ENCODE measurements at places on chromosomes 6 and 20.

GRCh38 chr6:83193747-83194566 is 800 bp downstream of the RWDD2A start:
- peak; percentile 21 for DNase-seq

DNA sequence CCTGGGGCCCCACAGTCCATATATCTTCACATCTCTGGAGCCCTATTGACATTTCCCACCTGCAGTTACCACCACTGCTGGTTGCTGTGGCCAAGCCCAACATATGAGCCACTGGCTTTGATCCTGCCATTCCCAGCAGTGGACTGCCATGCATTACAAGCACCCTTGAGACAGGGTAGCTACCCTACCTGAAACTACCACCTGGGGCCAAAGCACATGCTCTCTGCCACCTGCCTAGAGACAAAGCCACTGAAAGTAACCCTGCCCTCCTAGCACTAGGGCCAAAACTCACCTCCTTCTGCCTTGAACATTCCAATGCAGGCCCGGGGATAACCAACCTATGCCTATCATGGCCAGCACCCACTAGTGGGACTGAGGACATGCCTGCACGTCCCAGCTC is 255.5 kb upstream of the KHDRBS2 start:
- no peak for DNase-seq

- DNase-seq = peak; percentile 86
Measured at GRCh38 chr6:33768644-33769120, 20.2 kb downstream of the LEMD2 start.

DNA sequence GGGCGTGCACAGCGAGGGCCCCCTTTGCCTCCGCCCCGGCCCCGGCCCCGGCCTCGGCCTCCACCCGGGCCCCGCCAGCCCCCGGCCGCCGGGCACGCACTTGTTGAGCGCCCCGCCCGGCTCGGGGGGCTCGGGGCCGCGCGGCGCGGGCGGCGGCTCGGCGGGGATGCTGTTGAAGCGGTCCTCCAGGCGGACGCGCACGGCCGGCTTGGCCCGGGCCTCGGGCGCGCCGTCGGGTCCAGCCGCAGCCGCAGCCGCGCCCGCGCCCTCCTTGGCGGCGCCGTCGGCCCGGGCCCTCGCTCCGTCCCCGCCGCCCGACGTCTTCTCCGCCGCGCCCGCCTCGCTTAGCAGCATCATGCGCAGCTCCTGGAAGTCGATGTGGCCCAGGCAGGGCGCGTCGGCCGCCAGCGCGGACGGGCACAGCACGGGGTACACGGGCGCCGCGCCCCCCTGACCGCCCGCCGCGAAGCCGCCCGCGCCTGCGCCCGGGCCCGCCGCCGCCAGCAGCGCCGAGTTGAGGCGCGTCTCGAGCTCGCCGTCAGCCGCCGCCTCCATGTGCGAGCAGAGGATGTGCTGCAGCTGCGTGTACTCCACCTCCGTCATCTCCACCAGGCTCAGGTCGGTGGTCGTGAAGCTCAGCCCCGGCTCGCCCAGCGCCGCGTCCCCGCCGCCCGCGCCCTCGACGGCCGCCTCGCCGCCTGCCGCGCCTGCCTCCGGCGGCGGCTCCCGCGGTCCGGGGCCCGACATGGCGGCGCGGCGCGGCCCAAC is 514 bp downstream of the TCFL5 start:
- no peak for DNase-seq

DNA sequence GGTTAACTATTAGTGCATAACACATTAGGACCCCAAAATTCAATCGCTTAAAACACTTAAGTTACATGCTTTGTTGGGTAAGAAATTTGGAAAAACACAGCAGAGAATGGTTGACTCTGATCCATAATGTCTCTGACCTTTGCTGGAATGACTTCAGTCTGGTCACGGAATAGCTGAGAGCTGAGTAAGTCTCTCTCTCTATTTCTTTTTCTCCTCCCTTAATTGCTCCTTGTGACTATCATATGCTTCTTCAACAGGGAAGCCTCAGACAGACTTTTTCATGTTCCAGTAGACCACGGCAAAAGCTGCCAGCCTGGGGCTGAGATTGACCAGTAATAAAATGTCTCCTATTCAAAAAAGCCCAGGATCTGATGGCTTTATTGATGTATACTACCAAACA is 4.8 kb downstream of the OR12D1 start:
- no peak for DNase-seq

DNA sequence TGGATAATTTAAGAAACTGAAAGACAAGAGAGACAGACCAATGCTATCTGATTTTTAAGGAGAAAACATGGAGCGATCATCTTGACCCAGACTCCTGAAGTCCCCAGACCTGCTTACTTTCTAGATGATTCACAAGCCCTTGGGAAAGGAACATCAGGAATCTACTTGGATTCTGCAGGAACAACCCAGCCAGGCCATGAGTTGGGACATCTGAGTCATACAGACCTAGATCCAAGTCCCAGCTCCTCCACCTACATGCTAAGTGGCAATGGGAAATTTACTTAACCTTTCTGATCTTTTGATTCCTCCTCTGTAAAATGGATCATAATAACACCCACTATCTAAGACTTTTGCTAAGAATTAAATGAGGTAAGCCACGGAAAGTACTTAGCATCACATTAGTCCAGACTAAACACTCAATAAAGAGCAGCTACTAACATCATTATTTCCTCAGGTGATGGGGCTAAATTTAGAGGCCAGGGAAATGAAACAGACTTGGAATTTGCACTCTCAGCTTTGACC is 61.0 kb upstream of the MAFB start:
- DNase-seq = peak; percentile 15

DNA sequence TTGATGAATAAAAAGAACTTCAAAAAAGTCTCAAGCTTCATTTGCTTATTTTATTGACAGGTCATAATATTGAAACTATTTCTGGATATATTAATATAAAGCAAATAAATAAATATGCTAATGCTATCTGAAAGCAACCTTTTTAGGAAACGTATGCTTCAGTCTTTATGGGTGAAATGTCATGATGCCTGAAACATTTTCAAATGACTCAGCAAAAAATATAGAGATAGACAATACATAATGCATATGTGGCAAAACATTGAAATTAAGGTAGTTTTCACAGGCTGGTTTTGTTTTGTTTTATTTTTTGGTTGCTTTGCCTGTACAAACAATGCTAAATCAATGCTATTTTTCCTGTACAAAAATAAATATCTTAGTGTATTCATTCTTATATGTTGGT is 194.4 kb upstream of the PLCB4 start:
- DNase-seq = no peak

- no peak for DNase-seq
Measured at GRCh38 chr6:170179616-170180324, 111.1 kb downstream of the DLL1 start.

DNA sequence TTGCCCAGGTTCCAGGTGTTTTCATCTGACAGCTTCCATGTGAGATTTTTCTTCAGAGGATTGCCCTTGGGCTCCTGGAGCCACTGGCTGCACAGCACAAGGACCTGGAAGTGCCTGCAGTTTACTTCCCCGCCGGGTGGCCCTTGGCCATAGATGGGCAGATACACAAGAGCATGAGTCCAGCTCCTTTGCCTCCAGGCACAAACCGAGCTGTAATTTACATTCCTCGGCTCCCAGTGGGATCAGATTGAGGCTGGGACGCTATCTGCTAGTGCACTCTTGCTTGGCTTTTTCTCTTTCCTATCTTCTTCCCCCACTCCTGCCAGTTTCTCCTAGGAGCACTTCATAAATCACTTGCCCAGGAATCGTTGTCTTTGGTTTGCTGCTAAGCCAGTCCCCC is 85.4 kb upstream of the RALY start:
- peak; percentile 50 for DNase-seq

DNA sequence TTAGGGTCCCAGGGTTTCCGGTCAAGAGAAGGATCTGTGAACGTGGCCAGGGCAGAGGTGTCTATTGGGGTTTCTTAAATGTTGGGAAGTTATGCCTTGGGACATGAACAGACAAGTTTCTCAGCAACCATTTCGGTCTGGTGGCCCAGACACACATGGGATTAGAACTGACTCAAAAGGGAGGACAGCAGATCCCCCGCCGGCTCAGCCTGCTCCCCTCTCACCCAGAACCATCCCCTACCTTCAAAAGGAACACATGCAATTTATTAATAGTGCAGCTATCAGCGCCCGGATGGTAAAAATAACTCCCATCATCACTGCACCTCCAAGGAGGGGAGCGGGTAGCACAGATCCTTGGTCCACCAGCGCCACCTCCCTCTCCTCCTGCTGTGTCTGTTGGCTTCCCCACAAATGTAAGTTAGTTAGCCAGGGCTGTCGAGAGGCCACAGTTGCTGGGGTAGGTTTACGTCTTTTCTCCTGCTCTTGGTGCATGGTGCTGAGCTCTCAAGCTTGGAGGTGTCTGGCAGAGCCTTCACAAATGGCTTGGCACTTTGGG is 77.1 kb downstream of the TRAM2 start:
- DNase-seq = no peak

DNA sequence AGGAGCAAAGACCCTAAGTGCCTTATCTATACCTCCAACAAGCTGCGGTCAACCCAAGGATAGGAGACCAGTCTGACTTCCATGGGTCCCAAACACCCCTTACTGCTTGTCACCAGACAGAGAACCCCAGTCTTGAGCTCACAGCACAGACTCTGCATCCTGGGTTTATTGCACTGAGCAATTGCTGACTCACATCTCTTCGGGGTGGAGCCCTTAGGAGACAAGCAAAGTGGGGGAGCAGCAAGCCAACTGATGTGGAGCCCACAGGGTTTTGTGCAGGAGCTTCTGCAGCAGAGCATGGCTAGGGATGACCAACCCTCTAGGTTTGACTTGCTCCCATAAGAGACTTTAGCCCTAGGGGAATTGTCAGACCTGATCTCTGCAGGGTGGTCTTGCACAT is 38.6 kb upstream of the EYS start:
- DNase-seq = no peak

GRCh38 chr20:77231-77630 is 10.2 kb upstream of the DEFB125 start:
- no peak for DNase-seq

GRCh38 chr20:38072898-38073297 is 39.4 kb downstream of the RPRD1B start:
- DNase-seq = no peak

DNA sequence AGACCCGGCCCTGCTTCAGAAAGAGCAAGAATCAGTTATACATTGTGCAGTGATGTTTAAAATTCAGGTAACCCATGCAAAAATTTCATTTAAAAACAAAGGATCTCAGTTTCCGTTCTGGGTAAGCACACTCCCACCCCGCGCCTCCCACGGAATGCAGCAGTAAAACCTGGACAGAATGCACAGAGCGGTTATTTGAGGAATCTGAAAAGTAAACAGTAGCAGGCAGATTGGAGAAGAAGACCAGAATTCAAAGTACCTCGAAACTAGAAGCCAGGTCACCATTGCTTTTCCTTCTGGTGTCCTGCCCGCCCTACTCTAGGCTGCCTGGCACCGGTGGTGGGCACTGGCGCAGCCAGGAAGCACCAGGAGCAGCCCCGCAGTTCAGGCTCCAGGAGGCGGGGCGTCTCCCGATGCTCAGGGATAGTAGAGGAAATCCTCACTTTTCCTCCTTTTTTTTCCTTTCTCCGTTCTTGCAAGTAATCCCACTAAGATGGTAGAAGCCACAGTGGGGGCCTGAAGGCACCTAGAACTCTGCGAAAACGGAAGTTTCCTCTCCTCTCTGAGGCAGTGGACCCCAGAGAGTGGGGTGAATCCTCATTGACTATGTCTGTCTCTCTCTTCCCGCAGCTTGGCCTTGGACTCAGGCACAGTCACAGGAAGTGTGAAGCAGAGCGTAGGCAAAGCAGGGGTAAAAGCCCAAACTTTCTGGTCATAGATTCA is 28.3 kb downstream of the METTL24 start:
- peak; percentile 25 for DNase-seq

- DNase-seq = no peak
Measured at GRCh38 chr20:45111799-45112471, 3.0 kb downstream of the WFDC5 start.

DNA sequence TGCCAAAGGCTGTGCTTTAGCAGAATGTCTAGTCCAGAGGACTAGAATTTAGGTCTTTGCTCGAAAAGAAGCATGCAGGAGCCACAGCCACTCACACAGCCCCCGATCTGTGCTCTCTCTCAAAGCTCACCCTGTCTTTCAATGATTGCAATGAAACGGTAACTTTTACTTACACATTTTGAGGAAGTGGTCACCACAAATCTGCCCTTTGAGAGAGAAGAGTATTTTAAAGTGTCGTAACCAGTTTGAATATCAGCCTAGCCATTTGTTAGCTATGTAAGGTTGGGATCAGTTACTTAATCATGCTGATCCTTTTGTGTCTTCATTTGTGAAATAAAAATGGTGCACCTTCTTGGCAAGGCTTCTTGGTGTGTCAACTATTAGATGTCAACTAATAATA is 209.0 kb downstream of the TFAP2A start:
- DNase-seq = no peak

GRCh38 chr6:128919412-128920180 is 36.7 kb downstream of the LAMA2 start:
- peak; percentile 38 for DNase-seq

GRCh38 chr6:151052021-151052646 is 186.6 kb downstream of the MTHFD1L start:
- no peak for DNase-seq

- no peak for DNase-seq
Measured at GRCh38 chr6:136790411-136791295, 1.6 kb downstream of the MAP3K5 start.

GRCh38 chr6:36111526-36111925 is 18.8 kb upstream of the MAPK13 start:
- no peak for DNase-seq

- DNase-seq = no peak
Measured at GRCh38 chr6:31128093-31128676, 7.9 kb upstream of the CDSN start.

DNA sequence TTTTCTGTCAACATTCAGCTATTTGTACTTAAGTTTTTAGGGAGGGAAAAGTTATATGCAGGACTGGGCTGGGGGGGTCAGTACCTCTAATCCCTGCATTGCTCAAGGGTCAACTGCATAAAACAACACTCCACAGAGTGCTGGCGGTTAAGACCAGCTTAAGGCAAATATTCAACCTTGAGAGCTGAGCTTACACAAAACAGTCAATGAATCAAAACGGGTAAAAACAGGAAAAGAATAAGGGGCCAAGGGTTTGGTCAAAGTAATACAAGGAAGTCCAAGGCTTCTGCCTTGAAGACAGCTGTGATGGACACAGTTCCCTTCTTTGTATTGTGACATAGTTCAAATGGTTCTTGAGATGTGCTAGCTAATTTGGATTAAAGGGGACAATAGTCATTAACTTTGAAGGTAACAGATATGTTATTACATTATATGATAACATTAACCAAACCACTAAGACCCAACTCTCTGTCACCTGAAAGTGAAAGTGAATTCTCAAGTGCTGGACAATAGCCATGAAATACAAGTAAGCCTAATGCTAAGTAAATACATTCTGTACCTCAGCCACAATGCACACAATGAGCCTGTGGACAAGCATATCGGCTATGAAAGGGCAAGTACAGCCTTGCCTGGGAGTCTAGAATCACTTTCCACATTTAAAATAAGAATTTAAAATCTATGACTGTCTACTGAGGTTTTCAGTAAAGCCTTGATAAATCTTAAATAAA is 106.8 kb downstream of the PDE10A start:
- DNase-seq = no peak

- DNase-seq = peak; percentile 68
Measured at GRCh38 chr6:135667691-135668455, 170.3 kb upstream of the AHI1 start.

- no peak for DNase-seq
Measured at GRCh38 chr20:8997701-8998117, 71.2 kb upstream of the PLCB4 start.
